ENCODE measurements at places on chromosomes 3 and 15. TPM values are rescaled to one million over a fixed set of nuclear protein-coding genes. Genes with fewer than 3 reads are reported as not detected.

CDC25A gene
- 4.3 TPM for total RNA-seq

SLC12A1 gene
- not detected for total RNA-seq

FOXB1 gene
- not detected for total RNA-seq

RAD51 gene
- total RNA-seq = 0.21 TPM

CPNE9 gene
- not detected for total RNA-seq

CCR1 gene
- not detected for total RNA-seq

ATP8B4 gene
- total RNA-seq = 0.24 TPM

GRIP2 gene
- total RNA-seq = not detected

CHL1 gene
- total RNA-seq = 2.1 TPM

MUSTN1 gene
- not detected for total RNA-seq

CHRD gene
- total RNA-seq = not detected

LINGO1 gene
- total RNA-seq = not detected

SEMA7A gene
- 91.6 TPM for total RNA-seq

SLC9C1 gene
- 0.43 TPM for total RNA-seq

PODXL2 gene
- total RNA-seq = 5.5 TPM

ARGFX gene
- not detected for total RNA-seq

PLS1 gene
- 23.9 TPM for total RNA-seq

ACKR2 gene
- 1.7 TPM for total RNA-seq

SNTN gene
- not detected for total RNA-seq

POMGNT2 gene
- total RNA-seq = 6.3 TPM

NOX5 gene
- total RNA-seq = not detected

LAMB2 gene
- total RNA-seq = 328 TPM

MAPKBP1 gene
- total RNA-seq = 14.9 TPM

DNAH12 gene
- under 0.01 TPM for total RNA-seq

NSMCE3 gene
- total RNA-seq = 7.5 TPM

TOPAZ1 gene
- total RNA-seq = not detected

KBTBD13 gene
- total RNA-seq = under 0.01 TPM

MKRN3 gene
- total RNA-seq = not detected

SLC38A3 gene
- not detected for total RNA-seq

MUC20 gene
- total RNA-seq = 1.7 TPM

C3orf70 gene
- not detected for total RNA-seq

ERC2 gene
- not detected for total RNA-seq

ZBED2 gene
- 8.3 TPM for total RNA-seq

CLDN11 gene
- 7.5 TPM for total RNA-seq

IMPG2 gene
- under 0.01 TPM for total RNA-seq

GPR62 gene
- total RNA-seq = not detected

LRRN1 gene
- 0.72 TPM for total RNA-seq

SIDT1 gene
- under 0.01 TPM for total RNA-seq

IQCF5 gene
- not detected for total RNA-seq

OR5K3 gene
- not detected for total RNA-seq

CYP11A1 gene
- total RNA-seq = not detected

NLGN1 gene
- total RNA-seq = 0.21 TPM

AADACL2 gene
- total RNA-seq = not detected

IL16 gene
- total RNA-seq = under 0.01 TPM

SLC22A14 gene
- total RNA-seq = under 0.01 TPM

CPN2 gene
- not detected for total RNA-seq

SNX33 gene
- 24.8 TPM for total RNA-seq

ZNF502 gene
- 5.8 TPM for total RNA-seq

Data from tracheal epithelial cell (primary cell).